DMS79 (cell line): ENCODE measurements at places on chromosomes 7 and 10.

GRCh38 chr10:13703101-13703818 lies 116.5 kb downstream of the PRPF18 start:
- DNase-seq, result no peak

- no peak for DNase-seq
Measured at GRCh38 chr7:140540136-140540777, 61.0 kb upstream of the MKRN1 start.

GRCh38 chr7:33325754-33326484 lies 196.6 kb downstream of the BBS9 start:
- no peak for DNase-seq

GRCh38 chr7:80790877-80791276 lies 128.0 kb downstream of the SEMA3C start:
- DNase-seq, result no peak

- no peak for DNase-seq
Measured at GRCh38 chr10:34641147-34641912, 173.8 kb downstream of the PARD3 start.

- no peak for DNase-seq
Measured at GRCh38 chr10:29228562-29228961, 60.3 kb upstream of the LYZL1 start.

GRCh38 chr7:141161550-141162535 lies 88.0 kb downstream of the TMEM178B start:
- DNase-seq, result no peak
